ENCODE measurements at places on chromosomes 1 and 21.

DNA sequence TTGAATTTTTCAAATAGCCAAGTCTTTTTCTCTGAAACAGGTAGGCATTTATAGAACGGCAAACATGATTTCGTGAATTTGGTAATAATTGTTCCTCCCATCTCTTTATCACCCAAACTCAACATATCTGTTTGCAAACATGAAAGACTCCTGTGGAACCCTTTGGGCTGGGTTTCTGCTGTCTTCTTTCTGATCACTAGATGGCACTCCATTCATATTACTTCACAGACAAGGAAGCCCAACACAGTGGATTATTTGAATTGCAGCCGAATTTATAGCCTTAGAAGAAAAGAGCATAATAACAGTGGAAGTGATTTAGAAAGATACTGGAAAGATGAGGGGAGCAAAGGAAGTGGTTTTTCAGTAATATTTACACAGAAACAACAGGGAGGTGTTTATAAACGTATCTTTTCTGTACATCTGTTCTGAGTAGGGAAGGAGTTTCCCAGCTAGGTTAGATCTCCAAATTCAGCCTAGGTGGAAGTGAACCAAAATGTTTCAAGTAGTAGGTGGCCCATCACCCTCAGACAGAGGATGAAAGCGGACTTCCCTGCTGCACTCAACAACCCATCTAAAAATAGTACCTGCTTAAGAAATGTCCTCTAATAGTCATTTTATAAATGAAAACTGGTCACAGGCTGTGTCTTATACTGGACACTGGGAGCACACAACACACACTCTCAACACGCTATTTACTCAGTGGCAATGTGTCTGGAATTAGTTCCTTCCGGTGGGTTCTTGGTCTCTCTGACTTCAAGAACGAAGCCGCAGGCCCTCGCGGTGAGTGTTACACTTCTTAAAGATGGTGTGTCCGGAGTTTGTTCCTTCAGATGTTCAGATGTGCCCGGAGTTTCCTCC lies 67.6 kb downstream of the MAP3K21 start:
- no peak for DNase-seq

DNA sequence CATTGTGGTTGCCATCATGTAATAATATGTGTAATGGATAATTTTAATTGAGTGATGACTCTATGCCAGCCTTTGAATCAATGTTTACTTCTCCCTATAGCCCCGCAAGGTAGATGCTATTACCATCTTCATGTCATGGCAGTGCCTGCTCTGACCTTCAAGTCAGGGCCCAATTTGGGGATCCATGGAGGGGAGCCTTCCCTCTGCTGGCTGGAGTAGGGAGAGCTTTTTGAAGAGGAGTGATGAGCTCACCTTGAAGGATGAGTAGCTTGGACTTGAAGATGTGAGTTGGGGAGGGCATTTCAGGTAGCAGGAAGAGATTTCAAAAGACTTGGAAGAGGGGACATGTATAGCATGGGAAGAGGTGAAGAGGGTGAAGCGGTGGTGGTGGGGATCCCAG lies 189.2 kb downstream of the FOXD2 start:
- no peak for DNase-seq

DNA sequence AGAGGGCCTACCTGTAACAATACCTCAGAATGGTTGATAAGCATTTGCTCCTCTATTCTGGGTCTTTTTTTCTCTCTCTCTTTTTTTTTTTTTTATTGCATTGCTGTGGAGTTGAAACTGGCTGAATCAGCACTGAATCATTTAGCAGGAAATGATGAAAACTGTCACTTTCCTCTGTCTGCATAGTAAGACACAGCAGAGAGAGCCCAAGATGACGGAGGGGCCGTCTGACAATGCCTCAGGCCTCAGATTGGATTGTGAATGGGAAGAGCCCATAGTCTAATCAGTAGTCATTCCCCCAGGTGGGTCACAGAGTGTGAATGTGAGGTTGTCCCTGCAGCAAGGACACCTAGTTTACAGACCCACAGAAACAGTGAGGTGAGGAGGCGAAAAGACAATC lies 193.2 kb upstream of the PLXNA2 start:
- no peak for DNase-seq

- no peak for DNase-seq
Observed at GRCh38 chr1:18504609-18505008, 23.9 kb downstream of the KLHDC7A start.

DNA sequence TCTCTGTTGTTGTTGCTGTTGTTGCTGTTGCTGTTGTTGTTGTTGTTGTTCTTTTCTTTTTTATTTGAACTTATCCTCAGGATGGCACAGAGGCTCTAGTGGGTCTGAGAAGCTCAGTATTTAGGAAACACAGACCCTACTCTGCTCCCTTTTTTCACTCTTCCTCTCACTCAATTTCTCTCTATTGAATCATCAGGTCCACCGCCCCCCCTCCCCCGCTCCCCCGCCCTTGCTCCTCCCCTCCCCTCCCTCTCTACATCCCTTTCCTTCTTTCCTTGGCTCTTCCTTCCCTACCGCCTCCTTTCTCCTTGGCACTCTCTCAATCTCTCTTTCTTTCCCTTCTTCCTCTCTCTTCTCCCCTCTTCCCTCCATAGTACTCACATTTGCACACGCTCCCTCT lies 218.5 kb upstream of the ZC3H12A start:
- no peak for DNase-seq

DNA sequence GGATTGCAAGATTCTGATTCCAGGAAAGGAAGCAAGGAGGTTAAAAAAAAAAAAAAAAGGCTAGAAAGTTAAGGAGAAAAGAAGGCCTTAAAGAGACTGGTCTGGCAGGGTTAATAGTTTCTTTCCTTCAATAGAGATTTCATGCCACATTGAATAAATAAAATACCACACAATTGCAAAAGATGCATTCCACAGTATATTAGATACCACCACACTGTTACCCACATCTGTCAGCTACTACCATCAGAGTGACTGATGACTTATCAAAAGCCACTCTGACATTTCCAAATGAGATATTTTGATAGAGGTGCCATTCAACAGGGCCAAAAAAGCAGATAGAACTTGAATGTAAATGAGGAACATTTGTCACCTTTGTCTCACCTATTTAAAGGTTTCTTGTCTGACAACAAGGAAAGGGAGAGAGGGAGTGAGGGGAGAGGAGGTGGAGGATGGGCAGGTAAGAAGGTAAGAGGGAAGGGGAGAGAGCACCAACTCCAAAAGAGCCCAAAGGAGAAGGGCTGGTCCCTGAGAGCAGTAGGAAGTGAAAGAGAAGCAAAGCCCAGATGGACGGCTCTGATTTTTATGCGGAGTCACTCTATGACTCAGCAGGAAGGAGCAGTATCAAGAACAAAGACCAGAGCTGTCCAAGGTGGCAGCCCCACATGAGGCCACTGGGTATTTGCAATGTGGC lies 38.3 kb downstream of the LRRN2 start:
- DNase-seq: no peak

GRCh38 chr1:57576756-57577155 lies 152.9 kb upstream of the DAB1 start:
- no peak for DNase-seq

GRCh38 chr1:204560590-204561150 lies 44.5 kb downstream of the MDM4 start:
- no peak for DNase-seq

DNA sequence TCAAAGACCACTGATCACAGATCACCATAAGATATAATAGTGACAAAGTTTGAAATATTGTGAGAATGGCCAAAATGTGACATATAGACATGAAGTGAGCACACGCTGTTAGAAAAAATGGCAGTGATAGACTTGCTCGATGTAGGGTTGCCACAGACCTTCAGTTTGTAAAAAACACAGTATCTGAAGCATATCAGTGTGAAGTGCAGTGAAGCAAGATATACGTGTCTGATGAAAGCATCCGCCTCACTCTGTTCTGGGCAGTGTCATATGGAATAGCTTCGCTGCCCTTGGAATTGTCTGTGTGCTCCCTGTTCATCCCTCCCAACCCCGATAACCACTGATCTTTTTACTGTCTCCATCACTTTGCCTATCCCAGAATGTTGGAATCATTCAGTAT lies 50.7 kb downstream of the GALNT2 start:
- DNase-seq: no peak

- DNase-seq: no peak
Observed at GRCh38 chr1:1135339-1136136, 19.6 kb upstream of the C1orf159 start.

DNA sequence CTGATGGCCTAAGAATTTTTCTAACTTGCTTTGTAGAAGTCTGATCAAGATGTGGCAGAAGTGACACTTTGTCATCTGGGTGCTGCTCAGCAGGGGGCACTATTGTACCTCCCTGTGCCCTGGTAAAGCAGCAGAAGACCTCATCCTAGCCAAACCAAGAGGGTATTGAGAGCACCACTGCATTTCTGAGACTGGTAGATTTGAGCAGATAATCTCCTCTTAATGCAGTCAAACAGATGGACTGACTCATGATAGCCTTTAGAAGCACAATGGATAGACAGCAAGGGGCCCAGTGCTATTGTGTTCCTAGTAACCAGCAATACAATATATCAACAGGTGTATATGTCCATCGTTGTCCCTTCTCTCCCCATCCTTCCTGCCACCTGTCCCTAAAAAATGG lies 5.7 kb downstream of the TPM3 start:
- no peak for DNase-seq

GRCh38 chr1:110800079-110800478 lies 72.9 kb upstream of the CD53 start:
- no peak for DNase-seq

DNA sequence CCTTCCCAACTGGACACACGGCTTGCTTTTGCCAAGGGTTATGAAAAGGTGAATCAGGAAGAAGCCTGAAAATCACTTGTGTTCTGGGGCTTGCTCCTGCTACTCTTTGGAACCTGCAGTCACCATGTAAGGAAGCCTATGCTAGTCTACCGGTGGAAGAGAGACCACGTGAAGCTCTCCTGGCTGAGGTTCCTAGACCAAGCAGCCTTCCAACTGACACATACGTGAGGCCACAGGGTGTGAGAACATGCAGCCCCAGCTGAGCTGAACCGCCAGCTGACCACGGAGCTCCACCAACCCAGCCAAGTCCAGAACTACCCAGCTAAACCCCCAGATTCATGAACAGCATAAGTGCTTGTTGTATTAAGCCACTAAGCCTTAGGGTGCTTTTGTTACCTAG lies 72.8 kb upstream of the KRTAP19-8 start:
- DNase-seq: no peak

DNA sequence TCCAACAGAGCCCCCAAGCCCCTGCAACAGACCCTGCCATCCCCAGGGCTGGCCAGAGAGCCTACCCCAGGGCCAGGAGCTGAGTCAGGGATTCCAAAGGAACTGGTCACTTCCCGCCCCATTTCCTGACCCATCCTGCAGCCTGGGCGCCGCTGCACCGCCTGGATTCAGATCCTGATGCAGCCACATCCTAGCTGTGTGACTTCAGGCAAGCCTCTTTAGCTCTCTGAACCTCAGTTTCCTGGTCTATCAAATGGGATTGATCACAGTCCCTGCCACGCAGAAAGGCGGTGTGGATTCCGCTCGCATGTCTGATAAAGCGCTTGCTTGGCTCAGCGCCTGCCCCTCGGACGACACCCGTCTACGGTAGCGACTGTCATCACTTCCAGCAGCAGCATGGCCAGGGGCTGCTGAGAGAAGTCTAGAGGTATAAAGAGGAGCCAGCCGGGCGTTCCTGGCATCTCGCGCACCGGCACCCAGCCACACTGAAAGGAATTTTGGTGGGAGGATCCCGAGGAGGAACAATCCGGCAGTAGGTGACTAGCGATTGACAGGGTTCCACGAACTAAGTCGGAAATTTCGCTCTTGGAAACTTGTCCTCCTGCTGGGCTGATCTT lies 10.1 kb downstream of the EPHA2 start:
- DNase-seq: no peak

GRCh38 chr1:112524251-112524650 lies 15.5 kb downstream of the WNT2B start:
- no peak for DNase-seq

Measured in stimulated activated CD8-positive, alpha-beta memory T cell treated with anti-CD3 and anti-CD28 coated beads, Interleukin-7, amount 100 ng/mL, for 1 hour (primary cell).